ENCODE measurements at places on chromosomes 16 and 17. TPM values are rescaled to one million over a fixed set of nuclear protein-coding genes. Genes with fewer than 3 reads are reported as not detected.

DNA sequence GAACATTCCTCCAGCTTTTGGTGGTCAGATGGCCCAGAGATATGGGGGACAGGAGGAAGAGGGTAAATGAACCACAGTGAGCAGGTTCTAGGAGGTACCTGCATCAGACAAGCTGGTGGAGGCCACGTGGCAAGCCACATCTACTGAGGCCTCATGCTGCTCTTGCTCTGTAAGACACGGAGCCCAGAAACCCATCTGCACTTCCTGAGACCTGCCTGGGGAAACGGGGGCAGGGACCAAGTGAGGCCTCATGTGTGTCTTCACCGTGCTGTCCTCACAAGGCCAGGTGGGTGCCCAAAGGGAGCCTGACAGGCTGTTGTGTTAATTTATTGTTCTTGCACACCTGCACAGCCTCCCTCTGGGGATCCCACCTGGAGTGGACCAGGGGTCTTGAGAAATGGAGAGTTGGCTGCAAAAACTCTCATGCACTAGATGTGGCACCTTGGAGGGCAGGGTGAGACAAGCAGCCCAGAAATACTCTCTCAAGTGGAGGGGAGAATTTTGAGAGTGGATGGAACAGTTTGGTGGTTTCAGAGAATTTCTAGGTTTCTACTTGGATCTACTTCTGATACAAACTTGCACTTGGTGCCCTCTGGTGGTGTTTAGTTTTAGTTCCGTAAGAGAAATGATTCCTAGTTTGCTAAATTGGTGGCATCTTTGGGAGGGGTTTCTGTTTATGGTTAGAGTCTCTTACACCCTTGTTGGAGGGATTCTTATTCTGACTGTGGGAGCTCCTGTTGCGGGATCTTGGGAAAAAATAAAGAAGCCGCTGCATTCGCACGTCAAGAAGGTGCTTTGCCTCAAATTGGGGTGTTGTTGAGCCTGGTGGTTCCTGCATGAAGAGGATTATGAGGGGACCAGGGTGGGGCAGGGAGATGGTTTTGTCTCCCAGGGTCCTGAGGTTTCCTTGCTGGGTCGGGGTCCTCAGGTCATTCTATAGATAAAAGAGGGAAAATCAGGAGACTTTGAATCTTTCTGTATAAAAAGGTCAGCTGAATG, 47.5 kb downstream of the SLC6A2 start:
- peak; percentile 22 for DNase-seq

Gene ZNF652
- 42.6 TPM for total RNA-seq

DNA sequence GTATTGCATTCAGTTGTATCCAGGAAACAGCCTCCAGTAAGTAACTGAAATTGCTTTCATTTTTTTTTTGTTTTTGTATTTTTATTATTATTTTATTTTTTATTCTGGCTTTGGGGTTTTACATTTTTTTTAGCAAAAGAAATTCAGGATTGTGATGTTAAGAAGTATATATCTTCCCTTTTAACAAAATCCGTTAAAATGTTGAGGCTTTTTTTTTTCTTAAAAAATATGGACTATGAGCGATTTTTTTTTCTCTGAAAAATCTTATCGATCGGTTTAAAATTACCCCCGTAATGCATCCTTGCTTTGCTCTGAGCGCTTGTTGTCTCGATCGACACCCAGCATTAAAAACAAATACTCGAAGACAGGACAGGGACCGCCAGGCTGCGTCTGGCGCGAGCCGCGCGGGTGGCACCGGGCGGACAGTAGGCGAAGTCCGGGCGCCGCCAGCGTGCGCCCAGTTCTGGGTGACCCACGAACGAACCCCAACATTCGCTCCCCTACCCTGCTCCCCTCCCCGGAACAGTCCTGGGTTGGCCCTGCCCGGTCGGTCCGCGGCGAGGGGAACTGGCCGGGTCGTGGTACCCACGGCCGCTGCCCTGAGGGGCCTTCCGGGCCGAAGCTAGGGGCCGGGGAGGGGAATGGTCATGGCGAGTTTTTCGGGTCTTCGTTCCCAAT, 482 bp downstream of the BAHCC1 start:
- DNase-seq, result no peak

- DNase-seq, result no peak
These were observed 339.4 kb downstream of the XYLT1 start for GRCh38 chr16:17131351-17131750.

GRCh38 chr17:75428543-75429469, 23.3 kb upstream of the GRB2 start:
- no peak for DNase-seq

Gene C17orf50
- total RNA-seq, result not detected

- no peak for DNase-seq
These were observed 5.9 kb upstream of the MSLN start for GRCh38 chr16:754656-755055.

DNA sequence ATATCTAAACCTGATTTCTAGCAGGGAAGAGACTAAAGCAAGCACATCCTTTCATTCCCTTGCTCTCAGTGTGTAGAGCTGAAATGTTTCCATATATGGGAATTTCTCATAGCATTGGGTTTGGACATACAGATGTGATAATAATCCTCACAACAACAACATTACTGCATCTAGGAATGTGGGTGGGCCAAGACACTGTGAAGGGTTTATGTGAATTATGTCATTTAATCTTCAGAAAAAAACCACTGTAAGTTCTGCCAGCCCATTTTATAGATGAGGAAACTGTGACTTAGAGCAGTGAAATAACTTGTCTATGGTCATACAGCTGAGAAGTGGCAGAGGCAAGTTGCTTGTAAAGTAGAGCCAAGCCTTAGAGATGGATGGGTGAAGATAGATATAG, 5.2 kb downstream of the OMG start:
- no peak for DNase-seq

DNA sequence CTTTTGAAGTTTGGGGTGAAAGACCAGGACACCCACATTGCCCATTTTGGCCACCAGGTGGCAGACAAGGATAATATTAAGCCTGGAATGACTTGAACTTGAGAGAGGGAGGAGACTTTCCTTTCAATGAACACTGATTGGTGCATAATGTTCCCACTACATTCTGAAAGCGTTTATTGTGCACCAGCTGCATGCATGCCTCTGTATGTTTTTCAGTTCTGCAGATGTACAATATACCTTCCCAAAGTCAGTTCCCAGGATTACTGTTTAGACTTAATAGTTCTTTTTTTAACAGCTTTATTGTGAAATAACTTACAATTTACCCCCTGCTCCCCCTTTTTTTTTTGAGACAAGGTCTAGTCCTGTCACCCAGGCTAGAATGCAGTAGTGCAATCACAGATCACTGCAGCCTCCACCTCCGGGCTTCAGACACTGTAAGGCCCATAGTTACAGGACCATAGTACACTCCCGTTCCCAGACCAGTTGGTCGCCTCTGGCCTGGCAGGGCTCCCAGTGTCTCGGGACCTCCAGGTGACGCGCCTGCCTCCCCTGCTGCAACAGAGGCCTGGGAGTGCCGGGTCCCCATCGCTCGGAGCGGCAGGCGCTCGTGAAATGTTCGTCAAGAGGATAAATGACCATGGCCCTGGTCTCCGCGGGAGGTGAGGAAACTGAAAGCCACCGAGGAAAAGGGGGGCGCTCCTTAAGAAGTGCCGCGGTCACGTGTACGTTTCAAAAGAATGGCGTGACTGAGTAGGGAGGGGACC, 12.2 kb downstream of the CES2 start:
- peak; percentile 88 for DNase-seq

GRCh38 chr17:27573548-27573947, 57.4 kb upstream of the LGALS9 start:
- no peak for DNase-seq

DNA sequence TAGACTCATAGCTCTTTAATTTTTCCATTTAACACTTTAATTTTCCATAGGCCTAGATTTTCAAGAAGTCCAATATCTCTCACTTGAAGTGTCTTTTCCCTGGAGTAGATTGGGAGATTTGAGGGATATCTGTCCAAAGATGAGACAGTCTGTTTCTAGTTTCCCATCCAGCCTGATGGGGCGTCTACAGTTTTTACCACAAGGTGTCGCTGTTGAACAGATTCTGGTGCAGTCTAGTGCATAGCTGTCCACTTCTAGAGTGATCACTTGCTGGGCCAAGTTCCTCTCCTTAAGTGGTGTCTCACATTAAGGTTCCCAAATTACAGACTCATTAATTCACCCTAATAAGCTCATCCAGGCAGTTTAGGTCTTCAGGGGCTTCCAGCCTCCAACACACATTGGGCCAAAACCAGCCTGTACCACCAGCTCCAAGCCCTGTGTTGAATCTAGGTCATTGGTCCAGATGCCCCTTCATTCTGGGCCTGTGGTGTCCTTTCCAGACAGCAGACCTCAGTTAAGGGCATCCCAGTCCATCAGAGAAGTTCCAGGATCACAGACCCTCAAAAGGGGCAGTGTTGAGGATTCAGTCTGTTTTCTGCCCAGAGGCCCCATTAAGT, 9.4 kb downstream of the SNX20 start:
- peak; percentile 70 for DNase-seq

- peak; percentile 32 for DNase-seq
These were observed 3.5 kb downstream of the VMO1 start for GRCh38 chr17:4782652-4783051.

DNA sequence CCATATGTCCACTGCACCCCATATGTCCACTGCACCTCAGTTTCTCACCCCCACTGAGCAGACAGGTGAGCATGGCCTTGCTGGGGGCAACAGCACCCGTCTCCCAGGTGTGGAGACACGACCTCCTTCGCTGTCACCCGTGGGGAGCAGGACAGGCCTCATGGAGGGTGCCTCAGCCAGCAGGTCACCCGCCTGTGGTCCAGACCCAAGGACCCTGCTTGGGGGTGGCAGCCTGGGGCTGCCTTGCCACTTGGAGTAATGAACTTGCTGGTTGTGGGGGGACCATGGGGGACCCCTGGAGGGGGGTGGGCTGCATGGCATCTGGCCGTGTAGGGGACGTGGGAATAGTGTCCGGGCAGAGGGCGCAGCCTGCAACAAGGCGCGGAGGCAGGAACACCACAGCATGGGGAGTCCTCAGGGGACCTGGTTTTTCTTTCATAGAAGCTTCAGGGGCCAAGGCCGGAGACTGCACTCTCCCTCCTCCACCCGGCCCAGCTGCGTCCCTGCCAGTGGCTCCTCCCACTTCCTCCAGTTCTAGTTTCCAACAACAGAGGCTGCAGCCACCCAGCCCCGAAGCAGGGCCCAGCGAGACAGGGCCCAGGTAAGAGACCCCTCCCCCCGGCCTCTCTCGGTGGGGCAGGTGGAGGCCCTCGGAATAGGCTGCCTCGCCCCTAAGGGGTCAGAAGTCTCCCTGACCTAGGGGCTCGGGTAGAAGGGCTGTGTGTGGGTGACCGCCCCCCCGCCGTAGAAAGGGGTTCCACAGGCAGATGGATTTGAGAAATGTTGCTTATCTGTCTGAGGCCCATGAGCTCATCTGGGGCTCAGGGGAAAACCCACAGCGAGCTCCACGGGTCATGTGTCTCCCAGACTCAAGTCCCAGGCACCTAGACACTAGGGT, at the start of gene NHLRC4:
NHLRC4 (plus strand) TSS at position 531 of the 898 bp plus-strand sequence. CDS start 1,043 bp downstream, outside the sequence.
- peak; percentile 71 for DNase-seq

Gene TERB1
- not detected for total RNA-seq

GRCh38 chr17:5553479-5553878, 30.8 kb downstream of the NLRP1 start:
- DNase-seq, result no peak

DNA sequence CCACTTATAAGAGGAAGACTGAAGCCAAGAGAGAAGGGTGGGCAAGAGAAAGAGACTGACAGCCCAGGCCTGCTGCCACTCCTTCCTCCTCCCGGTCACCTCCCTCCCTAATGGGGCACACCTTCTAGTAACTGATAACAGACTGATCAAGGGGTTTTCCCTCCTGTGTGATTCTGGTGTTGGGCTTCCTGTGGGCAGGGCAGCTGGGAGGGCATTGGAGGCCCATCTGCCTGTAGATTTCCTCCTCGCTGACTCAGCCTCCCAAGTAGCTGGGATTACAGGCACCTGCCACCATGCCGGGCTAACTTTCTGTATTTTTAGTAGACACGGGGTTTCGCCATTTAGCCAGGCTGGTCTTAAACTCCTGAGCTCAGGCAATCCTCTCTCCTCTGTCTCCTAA, 16.2 kb downstream of the CA4 start:
- DNase-seq, result peak; percentile 55

DNA sequence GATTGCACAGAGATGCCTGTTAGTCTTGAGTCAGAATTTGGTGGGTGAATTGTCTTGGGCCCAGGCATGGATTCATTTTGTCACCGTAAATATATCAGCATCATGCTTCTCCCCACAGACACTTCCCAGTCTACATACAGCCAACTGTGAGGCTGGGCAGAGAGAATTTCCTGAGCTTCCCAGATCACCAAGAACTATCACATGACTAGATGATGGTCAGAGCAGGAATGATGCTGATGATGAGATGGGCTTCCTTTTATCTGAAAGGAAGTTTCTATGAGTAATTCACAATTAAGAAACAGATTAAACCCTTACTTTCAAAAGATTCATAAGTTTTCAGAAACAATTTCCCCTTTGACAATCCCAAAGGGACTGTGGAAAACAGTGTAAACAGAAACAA, 323 bp upstream of the KRTAP9-9 start:
- no peak for DNase-seq

GRCh38 chr17:45042346-45043120, 8.9 kb downstream of the DCAKD start:
- no peak for DNase-seq

Gene CCL13
- not detected for total RNA-seq

- DNase-seq, result no peak
These were observed 6.4 kb upstream of the MILR1 start for GRCh38 chr17:64442541-64442971.

Gene GFAP
- total RNA-seq, result not detected

DNA sequence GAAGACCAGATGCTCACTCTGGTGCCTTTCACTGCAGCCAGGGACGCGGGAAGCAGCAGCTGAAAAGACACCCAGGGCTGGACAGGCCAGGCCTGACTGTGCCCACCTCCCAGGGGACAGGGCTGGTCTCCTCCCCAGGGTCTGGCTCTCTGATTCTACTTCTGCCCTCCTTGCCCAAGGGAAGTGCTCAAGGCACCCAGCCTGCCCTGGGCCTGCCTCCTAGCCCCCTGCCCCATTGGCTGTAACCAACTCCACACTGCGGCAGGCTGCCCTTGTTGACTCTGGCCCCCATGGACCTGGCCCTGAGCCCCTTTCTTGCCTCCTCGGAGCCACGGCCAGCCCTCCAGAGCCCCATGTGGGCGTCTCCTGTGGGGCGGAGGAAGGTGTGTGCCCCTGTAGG, 212.5 kb downstream of the NTN1 start:
- no peak for DNase-seq

GRCh38 chr16:77331043-77331442, 103.8 kb downstream of the ADAMTS18 start:
- DNase-seq, result no peak

DNA sequence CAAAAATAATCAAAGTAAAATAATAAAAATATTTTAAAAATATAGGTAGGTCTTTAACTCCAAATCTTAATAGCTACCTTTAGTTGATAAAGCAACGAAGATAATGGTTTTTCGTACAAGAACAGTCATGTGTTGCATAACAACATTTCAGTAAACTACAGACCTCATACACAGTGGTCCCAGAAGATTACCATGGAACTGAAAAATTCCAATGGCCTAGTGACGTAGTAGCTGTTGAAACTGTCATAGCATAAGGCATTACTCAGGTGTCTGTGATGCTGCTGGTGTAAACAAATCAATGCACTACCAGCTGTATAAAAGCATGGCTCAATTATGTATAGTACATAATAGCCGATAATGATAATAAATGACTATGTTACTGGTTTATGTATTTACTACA, 43.9 kb downstream of the CREBBP start:
- DNase-seq, result no peak

Gene TNFRSF12A
- 6.1 TPM for total RNA-seq

All from activated CD4-positive, alpha-beta memory T cell treated with anti-CD3 and anti-CD28 coated beads, Interleukin-2, amount 10 ng/mL, durations not matched to agents 7 days and 5 days (primary cell).